ENCODE measurements at places on chromosomes 3 and 15.

DNA sequence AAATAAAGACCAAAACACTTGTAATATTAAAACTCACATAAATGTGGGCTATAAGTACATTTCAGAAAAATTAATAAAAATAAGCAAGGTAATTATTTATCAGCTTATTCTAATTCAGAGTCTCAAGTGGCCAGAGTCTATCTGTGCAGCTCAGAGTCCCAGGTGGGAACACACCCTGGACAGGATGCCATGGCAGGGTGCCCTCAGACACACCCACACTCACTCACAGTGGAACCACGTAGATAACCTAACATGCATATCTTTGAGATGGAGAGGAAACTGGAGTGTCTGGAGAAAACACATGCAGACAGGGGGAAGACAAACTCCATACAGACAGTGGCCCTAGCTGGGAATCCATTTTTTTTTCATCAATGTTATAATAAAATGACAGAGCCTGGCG lies 37.2 kb downstream of the FSIP1 start:
- no peak for DNase-seq

- peak; percentile 75 for DNase-seq
These were observed 66.7 kb downstream of the SLC6A1 start for GRCh38 chr3:11059090-11059798.

DNA sequence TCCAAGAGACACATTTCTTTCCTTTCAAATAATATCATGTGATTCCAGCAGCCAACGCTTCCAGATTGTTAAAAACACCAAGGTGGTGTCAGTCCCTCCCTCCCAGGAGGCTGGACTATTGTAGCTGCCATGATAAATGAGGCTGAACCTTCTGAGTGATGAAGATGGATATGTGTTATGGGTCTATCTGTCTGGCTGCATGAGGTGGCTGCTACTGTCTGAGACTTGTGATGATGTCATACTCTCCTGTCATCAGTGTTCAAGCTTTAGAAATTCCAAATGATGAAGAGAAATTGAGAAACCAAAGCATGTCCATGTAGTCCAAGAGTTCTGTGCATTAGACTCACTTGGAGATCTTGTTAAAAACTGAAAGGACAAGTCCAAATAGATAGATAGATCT lies 683.0 kb downstream of the NTRK3 start:
- DNase-seq = no peak

GRCh38 chr3:122635789-122636188 lies 44.9 kb upstream of the PARP14 start:
- peak; percentile 48 for DNase-seq

- peak; percentile 47 for DNase-seq
These were observed 20.3 kb downstream of the SETMAR start for GRCh38 chr3:4323246-4324027.

GRCh38 chr15:55277116-55277564 lies 12.5 kb downstream of the RAB27A start:
- DNase-seq = no peak

DNA sequence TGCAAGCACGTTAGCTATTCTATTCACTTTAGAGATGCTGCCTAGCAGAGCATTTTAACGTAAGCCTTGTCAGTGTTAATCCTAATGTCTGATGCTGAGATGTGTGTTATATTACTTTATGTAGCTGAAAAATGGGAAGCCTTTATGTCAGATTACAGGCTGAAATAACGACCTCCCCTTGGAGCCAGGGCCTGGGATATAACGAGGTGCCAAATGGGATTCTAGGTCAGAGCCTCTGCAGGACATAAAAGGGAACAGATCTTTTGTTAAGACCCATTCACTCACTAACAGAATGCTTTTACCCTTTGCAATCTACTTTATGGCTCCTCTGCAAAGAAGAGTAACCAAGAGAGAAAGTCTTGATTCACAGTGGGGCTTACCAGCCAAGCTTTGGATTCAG lies 815.5 kb upstream of the CFAP20DC start:
- no peak for DNase-seq

- DNase-seq = no peak
These were observed 410 bp downstream of the NDUFAF1 start for GRCh38 chr15:41401904-41402267.

DNA sequence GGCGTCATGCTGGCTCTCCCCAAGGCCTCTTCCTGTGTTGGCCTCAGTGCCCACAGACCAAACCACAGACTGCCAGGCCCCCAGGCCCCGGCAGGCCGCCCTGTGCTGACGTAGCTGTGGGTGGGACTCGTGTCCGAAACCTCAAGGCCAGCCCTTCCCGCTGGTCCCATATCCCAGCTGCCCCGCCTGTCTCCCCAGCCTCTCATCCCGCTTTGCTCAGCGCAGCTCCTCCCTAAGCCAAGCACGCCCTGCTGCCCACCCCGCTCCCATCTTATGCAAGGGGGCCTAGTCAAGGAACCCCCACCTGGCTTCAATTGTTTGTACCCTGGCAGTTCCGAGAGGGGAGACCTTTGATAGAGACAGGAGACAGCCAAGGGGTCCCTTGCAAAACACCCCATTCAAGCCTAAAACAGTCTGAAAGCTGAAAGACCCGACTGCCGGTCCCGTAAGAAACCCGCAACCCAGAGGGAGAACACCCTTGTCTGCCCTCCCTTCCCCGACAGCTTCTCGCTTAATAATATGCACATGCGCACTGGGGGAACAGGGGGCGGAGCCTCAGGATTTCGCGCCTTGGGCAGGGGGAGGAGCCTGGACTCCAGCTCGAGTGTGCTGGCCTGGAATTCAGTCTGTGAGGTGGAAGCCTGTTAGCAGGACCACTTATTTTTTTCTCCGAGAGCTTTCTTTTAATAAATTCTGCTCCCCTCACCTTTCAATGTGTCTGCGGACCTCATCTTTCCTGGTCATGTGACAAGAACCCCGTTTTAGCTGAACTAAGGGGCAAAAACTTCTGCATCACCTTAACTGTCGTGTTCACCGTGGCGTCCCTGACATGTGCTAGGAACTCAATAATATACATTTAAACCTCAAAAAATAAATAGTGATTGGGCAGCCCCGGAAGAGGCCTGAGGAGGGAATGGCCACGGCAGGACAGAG lies 17.2 kb downstream of the TNFAIP8L3 start:
- DNase-seq = peak; percentile 79

DNA sequence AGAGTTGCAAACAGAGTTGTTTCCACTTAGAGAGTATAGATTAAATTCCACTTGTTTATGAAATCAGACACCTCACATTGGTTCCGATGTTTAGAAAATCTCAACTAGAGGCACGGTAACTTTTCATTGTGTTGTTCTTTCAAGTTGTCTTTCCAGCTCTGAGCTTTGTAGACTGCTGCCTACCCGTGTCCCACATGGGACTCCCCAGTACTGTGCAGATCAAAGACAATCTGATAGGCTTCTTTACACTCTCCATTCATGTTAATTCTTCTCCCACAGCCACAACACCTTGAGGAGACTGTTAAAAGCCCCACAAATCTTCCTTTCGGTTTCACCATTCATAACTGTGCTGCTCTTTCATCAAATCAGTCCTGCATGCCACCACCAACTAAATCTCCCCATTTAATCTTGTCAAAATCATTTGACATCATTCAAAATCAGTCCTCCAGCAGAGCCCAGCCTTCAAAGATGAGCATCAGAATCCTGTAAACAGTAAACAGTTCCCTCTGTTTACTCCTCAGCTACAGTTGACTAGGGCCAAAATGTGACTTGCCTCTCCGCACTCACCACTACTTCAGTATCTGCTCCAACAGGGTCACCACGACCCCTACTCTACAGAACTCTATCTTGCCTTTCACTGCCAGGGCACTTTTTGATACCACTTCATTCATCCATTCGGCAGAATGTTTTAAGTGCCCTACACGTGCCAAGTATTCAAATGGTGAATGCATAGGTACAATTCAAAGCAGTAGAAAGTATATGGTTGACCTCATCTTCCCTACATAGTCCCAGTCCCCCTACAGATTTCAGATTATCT lies 8.3 kb downstream of the ANXA2 start:
- DNase-seq = no peak

DNA sequence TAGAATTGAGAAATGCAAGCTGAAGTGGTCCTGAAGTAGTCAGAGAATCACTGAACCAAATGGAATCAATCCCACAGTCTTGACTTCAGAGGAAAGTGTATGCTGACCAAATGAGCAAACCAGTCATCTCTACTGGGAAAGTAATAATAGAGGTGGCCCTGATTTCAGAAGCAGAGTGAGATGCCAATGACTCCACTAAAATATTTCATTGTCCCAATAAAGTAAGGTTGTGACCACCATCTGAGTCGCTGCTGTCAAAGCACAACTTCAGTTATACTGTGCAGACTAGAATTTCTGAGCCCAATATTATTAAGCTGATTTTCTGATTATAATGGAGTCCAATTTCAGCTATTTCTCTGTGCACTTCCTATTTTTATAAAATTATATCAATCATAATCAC lies 334.4 kb upstream of the THBS1 start:
- no peak for DNase-seq

- DNase-seq = peak; percentile 11
These were observed 177.2 kb downstream of the CBLB start for GRCh38 chr3:105691633-105692032.

DNA sequence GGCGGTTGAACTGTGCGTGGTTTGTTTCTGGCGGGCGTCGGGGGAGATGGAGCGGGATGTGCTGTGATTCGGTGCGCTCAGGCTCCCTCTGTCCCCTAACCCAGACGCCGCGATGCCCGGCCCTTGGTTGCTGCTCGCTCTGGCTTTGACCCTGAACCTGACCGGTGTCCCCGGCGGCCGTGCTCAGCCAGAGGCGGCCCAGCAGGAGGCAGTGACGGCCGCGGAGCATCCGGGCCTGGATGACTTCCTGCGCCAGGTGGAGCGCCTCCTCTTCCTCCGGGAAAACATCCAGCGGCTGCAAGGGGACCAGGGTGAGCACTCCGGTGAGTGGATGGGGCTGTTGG lies 1.2 kb downstream of the TRH start:
- no peak for DNase-seq

GRCh38 chr3:196499061-196499460 lies 4.5 kb downstream of the RNF168 start:
- peak; percentile 25 for DNase-seq

GRCh38 chr3:56620371-56620770 lies 62.7 kb downstream of the TASOR start:
- no peak for DNase-seq

DNA sequence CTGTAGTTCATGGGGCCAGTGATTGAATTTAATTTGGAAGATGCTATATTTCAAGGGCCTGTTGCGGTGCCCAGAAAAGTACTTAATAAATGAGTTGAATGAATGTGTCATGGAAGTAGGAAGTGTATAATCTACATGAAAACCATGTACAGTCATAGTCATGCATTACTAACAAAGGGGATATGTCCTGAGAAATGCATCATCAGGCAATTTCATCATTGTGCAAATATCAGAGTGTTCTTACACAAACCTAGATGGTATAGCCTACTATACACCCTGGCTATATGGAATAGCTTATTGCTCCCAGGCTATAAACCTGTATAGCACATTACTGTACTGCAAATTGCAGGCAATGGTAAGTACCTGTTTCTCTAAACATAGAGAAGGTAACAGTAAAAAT lies 10.7 kb upstream of the MYO5C start:
- peak; percentile 38 for DNase-seq

DNA sequence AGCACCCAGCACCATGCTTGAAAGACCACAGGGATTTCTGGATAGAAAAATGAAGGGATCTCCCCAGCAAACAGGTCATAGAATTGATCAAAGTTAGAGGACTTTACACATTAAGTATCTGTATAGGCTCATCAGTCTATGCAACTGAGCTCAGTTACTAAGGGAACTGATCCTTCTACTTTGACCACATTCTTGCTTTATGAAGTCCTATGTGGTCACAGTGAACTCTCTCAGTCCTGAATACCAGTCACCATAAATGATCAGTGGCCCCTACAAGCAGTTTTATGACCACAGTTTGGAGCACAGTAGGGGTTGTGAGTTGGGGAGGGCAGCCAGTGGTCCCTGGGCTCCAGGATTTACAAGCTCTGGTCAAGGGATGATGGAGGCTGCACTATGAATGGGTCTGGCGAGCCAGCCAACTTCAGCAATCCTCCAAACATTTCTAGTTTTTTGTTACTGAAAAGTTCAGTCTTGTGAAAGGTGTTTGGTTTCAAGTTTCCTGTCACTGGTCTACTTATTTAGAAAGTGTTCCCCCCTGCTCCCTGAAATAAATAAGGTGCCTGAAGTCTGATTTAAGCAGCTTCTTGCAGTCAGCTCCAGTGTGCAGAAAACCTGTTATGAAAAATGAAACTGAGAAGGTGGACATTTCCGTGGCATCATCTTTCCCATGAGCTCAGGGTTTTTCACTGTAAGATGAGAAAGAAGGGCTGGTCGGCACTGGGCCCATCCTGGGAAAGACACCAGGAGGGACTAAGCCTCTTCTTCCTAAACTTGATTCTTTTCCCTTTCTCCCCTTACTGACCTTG lies 75.5 kb downstream of the DAPK2 start:
- DNase-seq = no peak
